Gastrocnemius medialis (tissue), 4 donors: ENCODE measurements at places on chromosomes 6 and 20.
A peak's percentile ranks its signal among the peaks of the same experiment; 100 is the strongest.

- no peaks in the 10 kb centered on the region for H3K4me1 ChIP-seq
- no peaks in the 10 kb centered on the region for H3K27me3 ChIP-seq
- no peak overlapping the region for H3K27ac ChIP-seq
- no peak overlapping the region for H3K4me3 ChIP-seq
- no peak for DNase-seq
- no peaks in the 10 kb centered on the region for H3K36me3 ChIP-seq
Measured at GRCh38 chr6:169237496-169238134, 16.0 kb downstream of the THBS2 start.

DNA sequence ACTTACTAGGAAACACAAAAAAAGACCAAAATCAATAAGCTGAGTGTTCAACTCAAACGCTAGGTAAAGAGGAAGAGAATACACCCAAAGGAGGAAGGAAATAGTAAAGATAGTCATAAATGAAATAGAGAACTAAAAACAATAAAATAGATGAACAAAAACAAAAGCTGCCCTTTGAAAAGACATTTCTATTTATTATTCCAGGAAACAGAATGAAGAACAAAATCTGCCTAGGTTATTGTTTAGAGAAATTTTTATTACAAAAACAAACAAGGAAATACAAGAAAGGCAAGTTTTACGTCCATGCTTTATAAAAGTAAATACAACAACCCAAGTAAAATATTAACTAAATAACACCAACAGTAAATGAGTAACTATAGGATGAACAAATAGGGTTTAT is 20.1 kb downstream of the HLA-DMB start:
- peaks cover 4% of the 10 kb centered on the region for H3K27me3 ChIP-seq
- no peaks in the 10 kb centered on the region for H3K4me1 ChIP-seq
- no peak overlapping the region for H3K4me3 ChIP-seq
- DNase-seq: no peak

GRCh38 chr20:8309634-8310033 is 177.6 kb downstream of the PLCB1 start:
- H3K27me3 ChIP-seq: no peaks in the 10 kb centered on the region
- no peak overlapping the region for H3K4me3 ChIP-seq
- peaks cover 6% of the 10 kb centered on the region for H3K4me1 ChIP-seq
- DNase-seq: no peak
- H3K36me3 ChIP-seq: no peaks in the 10 kb centered on the region
- no peak overlapping the region for H3K27ac ChIP-seq

- DNase-seq: no peak
- H3K36me3 ChIP-seq: peaks cover 3% of the 10 kb centered on the region
- no peaks in the 10 kb centered on the region for H3K27me3 ChIP-seq
- H3K4me3 ChIP-seq: peak overlapping the region; percentile 60
- H3K4me1 ChIP-seq: peaks cover 13% of the 10 kb centered on the region
- H3K27ac ChIP-seq: peak overlapping the region; percentile 69
Measured at GRCh38 chr20:32189691-32190615, 17.6 kb downstream of the PLAGL2 start.

DNA sequence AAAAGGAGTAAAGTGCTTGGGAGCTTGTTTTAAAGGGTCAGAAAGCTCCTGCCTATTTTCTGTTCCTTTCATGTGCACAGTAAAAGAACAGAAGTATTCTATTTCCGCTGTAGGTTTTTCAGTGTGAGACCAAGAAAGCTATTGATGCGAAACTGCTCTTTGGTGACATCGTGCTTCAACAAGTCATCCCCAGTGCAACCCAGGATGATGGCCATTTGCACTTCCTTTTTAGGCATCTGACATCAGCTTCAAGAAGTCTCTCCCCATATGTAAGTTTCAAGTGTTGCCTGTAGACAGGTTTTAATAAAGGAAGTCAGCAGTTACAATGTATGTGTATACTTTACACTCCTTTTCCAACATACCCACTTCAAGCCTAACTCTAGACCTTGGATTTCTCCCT is 131.6 kb downstream of the RFX6 start:
- H3K27ac ChIP-seq: no peak overlapping the region
- no peaks in the 10 kb centered on the region for H3K4me1 ChIP-seq
- no peaks in the 10 kb centered on the region for H3K27me3 ChIP-seq
- DNase-seq: no peak
- H3K4me3 ChIP-seq: no peak overlapping the region
- H3K36me3 ChIP-seq: no peaks in the 10 kb centered on the region

DNA sequence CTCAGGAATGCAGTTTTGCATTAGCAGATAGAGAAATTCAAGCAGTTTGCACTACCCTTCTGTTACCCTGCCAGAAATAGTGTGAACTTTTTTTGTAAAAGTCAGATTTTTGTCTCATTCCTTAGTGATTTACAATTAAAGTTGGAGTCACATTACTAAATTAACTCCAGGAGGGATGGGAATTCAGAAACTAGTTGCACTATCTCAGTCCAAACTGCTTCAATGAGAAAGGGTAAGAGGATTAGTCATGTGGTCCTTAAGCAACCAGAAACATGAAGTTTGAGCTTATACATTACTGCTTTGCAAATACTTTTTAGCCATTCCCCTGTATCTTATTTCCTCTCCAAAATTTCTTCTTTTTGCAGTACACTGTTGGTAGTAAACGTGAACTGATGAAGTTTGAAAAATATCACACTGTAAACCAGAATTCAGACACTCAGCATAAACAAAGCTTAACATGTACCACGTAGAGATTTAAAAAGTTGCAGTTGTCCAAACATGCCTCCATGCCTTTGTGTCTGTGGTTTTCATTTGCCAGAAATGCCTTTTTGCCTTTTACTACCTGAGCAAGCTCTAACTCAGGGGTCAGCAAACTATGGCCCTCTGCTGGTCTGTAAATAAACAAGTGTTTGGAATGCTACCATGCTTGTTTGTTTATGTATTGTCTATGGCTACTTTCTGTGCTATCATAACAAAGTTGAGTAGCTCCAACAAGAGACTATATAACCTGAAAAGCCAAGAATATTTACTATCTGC is 49.7 kb downstream of the TP53INP2 start:
- H3K27me3 ChIP-seq: no peaks in the 10 kb centered on the region
- H3K36me3 ChIP-seq: peaks cover 91% of the 10 kb centered on the region
- H3K4me1 ChIP-seq: no peaks in the 10 kb centered on the region
- DNase-seq: no peak
- H3K27ac ChIP-seq: no peak overlapping the region

DNA sequence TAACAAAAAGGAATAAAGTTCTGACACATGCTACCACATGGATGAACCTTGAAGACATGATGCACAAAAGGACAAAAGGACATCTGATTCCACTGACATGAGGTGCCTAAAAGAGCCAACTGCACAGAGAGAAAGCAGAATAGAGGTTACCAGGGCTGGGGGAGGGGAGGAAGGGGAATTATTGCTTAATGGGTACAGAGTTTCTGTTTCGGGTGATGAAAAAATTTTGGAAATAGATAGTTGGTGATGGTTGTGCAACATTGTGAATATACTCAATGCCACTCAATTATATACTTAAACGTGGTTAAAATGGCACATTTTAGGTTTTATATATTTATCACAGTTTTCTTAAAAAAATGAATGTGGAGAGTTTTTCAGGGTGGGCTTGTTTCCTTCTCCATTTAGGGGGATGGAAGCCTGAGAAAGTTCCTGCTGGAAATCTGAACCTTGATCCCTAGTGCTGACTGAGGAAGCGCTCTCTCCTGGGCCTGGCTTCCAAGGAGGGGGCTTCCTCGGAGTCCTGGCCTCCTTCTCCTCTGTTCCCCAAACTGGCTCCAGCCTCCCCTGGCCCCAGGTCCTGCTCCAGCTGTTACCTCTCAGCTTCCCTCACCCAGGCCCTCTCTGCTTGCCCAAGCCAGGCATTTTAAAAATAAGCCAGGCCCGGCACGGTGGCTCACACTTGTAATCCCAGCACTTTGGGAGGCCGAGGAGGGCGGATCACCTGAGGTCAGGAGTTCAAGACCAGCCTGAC is 79.2 kb downstream of the NOL4L start:
- no peaks in the 10 kb centered on the region for H3K4me1 ChIP-seq
- DNase-seq: no peak
- no peak overlapping the region for H3K4me3 ChIP-seq
- H3K27me3 ChIP-seq: no peaks in the 10 kb centered on the region
- no peaks in the 10 kb centered on the region for H3K36me3 ChIP-seq

DNA sequence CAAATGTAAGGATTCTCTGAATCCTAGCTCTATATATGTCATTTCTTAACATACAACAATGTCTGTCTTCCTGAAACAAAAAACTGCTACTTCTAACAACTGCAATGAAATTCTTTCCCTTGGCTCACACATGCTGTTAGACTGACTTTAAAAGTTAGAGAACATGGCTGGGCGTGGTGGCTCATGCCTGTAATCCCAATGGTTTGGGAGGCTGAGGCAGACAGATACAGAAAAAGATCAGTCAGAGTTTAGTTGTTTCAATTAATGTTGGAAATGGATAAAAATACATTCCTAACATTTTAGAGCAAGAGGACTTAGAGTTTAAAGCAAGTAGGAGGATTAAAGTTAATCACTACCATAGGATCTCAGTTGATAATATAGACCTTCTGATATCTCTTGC is 28.7 kb upstream of the KIAA1586 start:
- no peak overlapping the region for H3K27ac ChIP-seq
- H3K4me3 ChIP-seq: no peak overlapping the region
- no peaks in the 10 kb centered on the region for H3K4me1 ChIP-seq
- H3K27me3 ChIP-seq: no peaks in the 10 kb centered on the region
- no peaks in the 10 kb centered on the region for H3K36me3 ChIP-seq
- DNase-seq: no peak
